ENCODE measurements at places on chromosomes 1 and 21.

DNA sequence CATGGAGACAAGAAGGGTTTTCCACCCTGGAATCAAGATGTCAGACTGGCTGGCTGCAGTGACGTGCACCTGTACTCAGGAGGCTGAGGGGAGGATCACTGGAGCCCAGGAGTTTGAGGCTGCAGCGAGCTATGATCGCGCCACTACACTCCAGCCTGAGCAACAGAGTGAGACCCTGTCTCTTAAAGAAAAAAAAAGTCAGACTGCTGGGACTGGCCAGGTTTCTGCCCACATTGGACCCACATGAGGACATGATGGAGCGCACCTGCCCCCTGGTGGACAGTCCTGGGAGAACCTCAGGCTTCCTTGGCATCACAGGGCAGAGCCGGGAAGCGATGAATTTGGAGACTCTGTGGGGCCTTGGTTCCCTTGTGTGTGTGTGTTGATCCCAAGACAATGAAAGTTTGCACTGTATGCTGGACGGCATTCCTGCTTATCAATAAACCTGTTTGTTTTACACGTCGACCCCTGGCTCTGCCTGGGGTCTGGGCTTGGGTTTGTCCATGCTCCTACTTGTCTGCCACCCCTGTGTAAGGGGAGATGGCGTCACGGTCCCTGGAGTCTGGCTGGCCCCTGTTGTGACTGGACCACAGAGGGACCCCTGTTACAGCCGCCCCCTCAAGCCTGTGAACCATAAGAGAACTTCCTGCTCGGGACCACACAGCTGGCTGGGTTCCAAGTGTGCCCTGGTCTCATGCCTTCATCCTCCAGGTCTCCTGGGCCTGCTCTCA lies 20.9 kb upstream of the VPS13D start:
- DNase-seq = peak; percentile 76

- peak; percentile 49 for DNase-seq
Observed at GRCh38 chr1:63322114-63322943, at the start of gene FOXD3. FOXD3 (plus strand) TSS chr1:63322567; CDS start chr1:63323059, 492 bp downstream.

DNA sequence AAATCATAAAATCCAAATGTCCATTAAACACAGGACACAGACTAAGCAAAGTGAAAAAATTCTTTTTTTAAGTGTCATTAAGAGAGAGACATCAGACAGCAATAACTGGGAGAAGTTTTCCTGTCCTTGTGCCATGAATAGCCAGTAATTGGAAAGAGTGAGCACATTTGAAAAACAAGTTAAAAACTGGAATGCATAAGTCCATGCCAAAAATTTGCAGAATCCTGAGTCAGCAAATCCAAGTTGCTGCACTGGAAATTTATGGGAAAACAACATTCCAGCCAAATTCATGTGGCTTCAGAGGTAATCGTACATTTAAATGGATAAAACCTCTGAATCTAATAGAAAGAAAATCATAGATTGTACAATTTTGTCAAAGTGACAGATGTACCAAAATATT lies 291.4 kb downstream of the LRRC40 start:
- peak; percentile 79 for DNase-seq

GRCh38 chr21:26881504-26882228 lies 36.5 kb upstream of the ADAMTS1 start:
- peak; percentile 50 for DNase-seq

- no peak for DNase-seq
Observed at GRCh38 chr1:12435639-12436344, 182.2 kb downstream of the DHRS3 start.

GRCh38 chr1:208025031-208025430 lies 114.1 kb upstream of the CD34 start:
- DNase-seq = no peak

DNA sequence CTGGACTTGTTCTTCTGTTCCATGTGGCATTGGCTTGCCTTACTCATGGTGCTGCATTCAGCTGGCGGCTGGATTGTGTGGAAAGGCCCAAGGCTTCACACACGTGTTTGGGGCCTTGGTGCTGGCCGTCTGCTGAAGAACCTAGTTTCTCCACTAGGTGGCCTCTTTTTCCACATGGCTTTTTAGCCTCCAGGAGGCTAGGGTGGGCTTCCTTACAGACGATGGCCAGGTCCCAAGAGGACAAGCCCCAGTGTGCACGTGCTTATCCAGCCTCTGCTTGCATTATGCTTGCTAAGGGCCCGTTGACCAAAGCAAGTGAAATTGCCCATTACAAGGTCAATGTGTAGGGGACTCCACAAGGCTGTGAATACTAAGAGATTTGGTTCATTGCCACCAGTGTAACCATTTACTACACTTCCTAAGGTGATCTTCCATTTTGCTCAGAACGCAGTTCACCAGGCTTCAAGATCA lies 47.5 kb upstream of the FOXO6 start:
- DNase-seq = peak; percentile 19

GRCh38 chr21:34915364-34915841 lies 133.7 kb downstream of the RUNX1 start:
- DNase-seq = peak; percentile 57

GRCh38 chr21:16007943-16008342 lies 278.2 kb downstream of the USP25 start:
- DNase-seq = peak; percentile 2

DNA sequence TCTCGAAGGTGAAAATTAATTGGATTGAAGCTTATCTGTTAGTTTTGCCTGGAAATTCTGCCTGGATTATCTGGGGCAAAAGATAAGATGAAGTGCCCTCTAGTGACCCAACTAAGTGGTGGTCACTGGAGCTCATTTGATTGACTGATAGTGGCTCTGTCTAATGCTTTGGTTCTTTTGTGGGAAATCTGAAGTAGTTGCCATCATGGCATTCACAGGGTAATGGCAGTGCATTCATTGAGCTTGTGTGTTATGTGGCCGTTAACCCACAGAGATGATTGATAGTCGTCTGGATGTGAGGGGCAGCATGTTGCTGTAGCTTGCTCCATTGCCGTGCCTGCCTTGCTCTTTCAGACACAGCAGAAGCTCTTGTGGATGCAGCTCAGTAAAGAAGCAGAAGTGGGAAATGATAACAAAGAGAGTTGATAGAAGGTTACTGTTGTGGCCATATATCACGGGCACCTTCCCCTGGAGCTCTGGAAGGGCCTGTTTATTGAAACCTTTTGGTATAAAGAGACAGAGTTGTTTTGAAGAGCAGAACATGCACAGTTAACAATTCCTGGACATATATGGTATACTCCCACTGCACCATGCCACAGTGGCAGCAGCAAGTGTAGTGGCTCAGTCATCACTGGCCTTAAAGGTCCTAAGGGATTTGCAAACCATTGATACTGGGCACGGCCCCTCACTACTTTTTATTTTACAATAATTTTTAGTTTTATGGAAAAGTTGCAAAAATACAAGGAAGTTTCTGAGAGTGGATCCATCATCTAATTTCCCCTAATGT lies 42.0 kb downstream of the CXADR start:
- no peak for DNase-seq

DNA sequence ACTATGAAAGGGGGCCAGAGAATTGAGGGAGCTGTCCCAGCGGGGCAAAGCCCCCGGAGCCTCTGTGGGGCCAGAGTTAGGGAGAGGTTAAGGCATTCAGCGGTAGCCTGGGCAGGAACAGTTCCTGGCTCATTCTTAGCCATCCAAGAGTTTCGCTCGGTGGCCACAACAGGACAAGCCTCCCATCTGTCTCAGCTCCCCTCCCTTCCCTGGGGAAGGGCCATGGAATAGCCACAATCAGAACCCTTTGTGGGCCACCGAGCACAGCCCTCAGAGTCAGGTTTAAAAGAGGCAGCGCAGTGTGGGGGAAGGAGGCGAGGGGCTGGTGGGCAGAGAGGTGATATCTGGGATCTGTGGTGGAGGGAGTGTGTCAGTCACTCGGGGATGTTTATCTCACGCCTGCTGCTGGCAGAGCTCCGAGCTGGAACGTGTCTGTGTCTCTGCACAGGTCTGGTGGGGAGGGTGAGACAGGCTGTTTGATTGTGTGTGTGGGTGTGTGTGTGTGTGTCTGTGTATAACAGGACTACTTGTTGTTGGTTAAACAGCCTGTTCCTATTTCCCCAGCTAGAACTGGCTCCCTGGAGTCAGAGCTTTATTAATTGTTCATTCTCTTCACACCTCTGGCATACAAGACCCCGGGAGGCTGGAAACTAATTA lies 49.6 kb upstream of the GOLT1A start:
- no peak for DNase-seq

- no peak for DNase-seq
Observed at GRCh38 chr1:79496129-79496528, 489.6 kb upstream of the ADGRL4 start.

- no peak for DNase-seq
Observed at GRCh38 chr1:232684371-232685105, 54.6 kb upstream of the SIPA1L2 start.

- DNase-seq = no peak
Observed at GRCh38 chr1:204110894-204111633, 38.1 kb downstream of the SOX13 start.

DNA sequence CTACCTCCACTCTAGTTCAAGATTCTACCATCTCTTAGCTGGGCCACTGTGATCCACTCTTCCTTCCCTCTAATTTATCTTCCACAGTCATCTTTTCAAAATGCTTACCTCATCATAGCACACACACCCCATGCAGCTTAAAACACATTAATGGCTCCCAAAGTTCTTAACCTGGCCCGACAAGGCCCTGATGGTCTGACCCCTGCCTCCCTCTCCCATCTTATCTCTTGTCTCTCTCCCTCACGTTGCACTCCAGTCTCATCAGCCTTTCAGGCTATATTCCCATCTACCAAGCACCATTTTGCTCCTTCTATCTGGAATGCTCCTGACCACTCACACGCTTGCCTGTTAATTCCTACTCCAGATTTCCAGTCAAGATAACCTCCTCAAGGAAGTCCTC lies 2.5 kb upstream of the ZBTB8A start:
- no peak for DNase-seq

GRCh38 chr21:34261841-34262468 lies 101.9 kb upstream of the KCNE2 start:
- no peak for DNase-seq

- DNase-seq = no peak
Observed at GRCh38 chr1:2941907-2942306, 79.4 kb upstream of the ACTRT2 start.

DNA sequence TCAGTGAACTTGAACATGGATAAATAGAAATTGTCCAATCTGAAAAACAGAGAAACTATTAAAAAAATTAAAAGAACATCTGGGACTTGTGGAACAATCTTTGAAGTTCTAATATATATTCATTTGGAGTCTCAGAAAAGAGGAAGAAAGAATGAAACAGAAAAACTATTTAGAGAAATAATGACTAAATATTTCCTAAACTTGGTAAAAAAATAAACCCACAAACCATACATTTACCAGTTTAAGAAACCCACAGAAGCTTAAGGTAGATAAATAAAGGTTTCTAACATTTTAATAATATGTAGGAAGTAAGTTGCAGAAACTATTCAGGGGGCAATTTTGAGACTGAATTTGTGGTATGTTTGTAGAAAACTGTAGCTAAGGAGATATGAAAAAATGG lies 437.8 kb downstream of the PTBP2 start:
- DNase-seq = no peak

GRCh38 chr21:15199414-15200383 lies 134.9 kb upstream of the NRIP1 start:
- no peak for DNase-seq

- DNase-seq = no peak
Observed at GRCh38 chr1:69077198-69077597, 490.5 kb upstream of the LRRC7 start.

DNA sequence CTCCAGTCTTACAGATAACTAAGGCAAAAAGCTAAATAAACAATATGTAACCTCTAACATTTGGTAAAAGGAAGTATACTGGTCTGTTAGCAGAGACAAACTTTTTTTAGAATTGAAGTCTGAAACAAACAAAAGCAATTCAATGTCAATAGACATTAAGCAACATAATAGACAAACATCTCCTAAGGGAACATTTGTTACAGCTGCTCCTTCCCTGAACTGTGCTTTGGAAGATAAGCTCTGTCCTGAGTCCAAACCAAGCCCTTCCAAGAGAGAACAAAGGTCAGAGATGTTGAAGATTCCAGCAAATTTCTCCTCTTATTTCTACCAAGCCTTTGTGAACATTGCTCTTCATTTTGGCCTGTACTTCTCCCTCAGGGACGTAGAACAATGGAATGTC lies 25.3 kb downstream of the FMO2 start:
- DNase-seq = peak; percentile 37

- no peak for DNase-seq
Observed at GRCh38 chr1:107804741-107805140, 160.2 kb downstream of the VAV3 start.

DNA sequence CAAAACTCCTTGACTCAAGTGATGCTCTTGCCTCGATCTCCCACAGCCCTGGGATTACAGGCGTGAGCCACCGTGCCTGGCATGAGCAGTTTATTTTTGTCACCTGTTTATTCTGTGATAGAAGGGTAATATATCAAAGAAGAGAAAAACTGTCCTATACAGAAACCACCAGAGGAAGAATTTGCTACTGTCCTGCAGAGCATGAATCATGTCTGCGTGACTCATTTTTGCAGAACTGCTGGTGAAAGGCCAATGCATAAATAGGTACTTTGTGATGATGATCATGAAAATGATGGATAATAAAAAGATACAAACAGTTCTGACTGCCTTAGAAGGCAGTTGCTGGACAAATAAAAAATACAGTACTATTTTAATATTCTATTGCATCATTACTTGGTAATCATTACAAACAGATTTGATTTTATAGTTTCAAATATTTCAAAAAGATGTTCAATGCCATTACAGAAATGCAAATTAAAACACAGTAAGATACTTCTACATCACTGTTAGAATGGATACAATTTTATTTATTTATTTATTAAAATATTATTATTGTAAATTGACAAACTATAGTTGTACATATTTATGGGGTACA lies 26.5 kb downstream of the RIPPLY3 start:
- peak; percentile 59 for DNase-seq

GRCh38 chr1:63721531-63722189 lies 52.2 kb upstream of the ROR1 start:
- DNase-seq = peak; percentile 16

GRCh38 chr1:201728731-201729130 lies 100.2 kb upstream of the IPO9 start:
- no peak for DNase-seq

- no peak for DNase-seq
Observed at GRCh38 chr1:206097381-206097780, 19.8 kb downstream of the AVPR1B start.

- DNase-seq = peak; percentile 87
Observed at GRCh38 chr1:232620356-232620969, 9.5 kb downstream of the SIPA1L2 start.

GRCh38 chr21:42305707-42306147 lies 9.5 kb downstream of the TFF3 start:
- DNase-seq = no peak

- no peak for DNase-seq
Observed at GRCh38 chr21:19899645-19900044, 1098.6 kb upstream of the NCAM2 start.

Measured in fibroblast of villous mesenchyme (primary cell).